ENCODE measurements at places on chromosomes 4 and X.

DNA sequence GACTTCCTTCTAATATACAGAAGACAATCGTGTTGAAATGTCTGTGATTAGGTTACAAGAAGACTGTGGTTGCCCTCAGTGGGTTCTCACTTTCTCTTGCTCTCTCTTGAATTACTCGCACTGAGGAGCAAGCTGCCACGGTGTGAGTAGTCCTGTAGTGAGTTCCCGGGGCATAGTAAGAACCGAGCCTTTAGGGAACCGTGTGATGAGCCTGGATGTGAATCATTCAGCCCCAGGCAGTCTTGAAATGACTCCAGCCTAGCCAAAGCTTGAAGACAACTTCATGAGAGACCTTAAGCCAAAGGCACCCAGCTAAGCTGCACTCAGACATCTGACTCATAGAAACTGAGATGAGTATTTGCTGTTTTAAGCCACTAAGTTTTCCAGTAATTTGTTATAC is 292.7 kb downstream of the SPOCK3 start:
- DNase-seq = no peak

- no peak for DNase-seq
These were observed 793 bp downstream of the NALF2 start for GRCh38 chrX:69504626-69505612.

GRCh38 chrX:21721195-21721594 is 36.7 kb downstream of the SMPX start:
- DNase-seq = no peak

GRCh38 chrX:135382260-135382659 is 39.5 kb upstream of the SMIM10L2A start:
- peak; percentile 32 for DNase-seq

GRCh38 chr4:121651597-121651996 is 45.2 kb downstream of the ANXA5 start:
- no peak for DNase-seq

DNA sequence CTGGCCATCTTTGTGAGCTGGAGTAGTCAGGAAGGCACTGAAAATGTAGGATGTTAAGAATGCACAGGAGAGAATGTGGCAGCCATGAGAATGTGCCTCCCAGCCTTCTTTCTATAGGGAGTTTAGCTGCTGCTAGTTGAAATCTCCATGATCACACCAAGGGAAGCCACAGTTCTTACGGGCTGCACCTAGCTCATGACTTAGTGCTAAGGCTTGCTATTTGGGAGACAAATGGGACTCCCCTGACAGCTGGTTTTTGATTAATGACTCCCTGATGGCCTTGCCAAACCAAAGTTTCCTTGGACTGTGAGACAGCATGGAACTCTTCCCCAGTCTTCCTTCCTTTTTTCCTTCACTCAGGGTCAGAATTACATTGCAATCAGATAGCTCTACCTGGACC is 9.2 kb downstream of the CTSO start:
- DNase-seq = no peak

DNA sequence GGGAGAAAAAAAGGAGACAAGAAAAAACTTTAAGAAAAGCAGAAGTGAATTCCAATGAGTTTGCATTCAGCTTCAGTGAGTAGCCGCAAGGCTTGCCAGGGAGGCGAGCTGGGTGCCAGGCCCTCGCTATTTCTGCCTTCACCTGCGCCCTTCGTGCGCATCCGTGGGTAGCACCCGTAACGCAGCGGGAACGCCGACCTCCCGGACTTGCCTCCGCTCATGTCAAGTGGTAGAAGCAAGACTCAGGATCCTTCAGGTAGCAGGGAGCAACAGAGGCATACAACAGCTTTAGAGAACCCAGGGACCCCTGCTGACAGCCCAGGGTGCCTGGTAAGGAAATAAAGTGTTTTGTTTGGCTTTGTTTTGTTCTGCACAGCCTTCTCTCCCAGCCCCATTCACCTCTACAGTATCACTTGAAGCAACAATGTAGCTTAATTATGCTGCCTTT is 140.0 kb upstream of the BCOR start:
- DNase-seq = no peak

GRCh38 chr4:158566860-158567259 is 45.2 kb downstream of the RXFP1 start:
- DNase-seq = no peak

GRCh38 chr4:38920186-38920585 is 52.6 kb downstream of the FAM114A1 start:
- DNase-seq = no peak

DNA sequence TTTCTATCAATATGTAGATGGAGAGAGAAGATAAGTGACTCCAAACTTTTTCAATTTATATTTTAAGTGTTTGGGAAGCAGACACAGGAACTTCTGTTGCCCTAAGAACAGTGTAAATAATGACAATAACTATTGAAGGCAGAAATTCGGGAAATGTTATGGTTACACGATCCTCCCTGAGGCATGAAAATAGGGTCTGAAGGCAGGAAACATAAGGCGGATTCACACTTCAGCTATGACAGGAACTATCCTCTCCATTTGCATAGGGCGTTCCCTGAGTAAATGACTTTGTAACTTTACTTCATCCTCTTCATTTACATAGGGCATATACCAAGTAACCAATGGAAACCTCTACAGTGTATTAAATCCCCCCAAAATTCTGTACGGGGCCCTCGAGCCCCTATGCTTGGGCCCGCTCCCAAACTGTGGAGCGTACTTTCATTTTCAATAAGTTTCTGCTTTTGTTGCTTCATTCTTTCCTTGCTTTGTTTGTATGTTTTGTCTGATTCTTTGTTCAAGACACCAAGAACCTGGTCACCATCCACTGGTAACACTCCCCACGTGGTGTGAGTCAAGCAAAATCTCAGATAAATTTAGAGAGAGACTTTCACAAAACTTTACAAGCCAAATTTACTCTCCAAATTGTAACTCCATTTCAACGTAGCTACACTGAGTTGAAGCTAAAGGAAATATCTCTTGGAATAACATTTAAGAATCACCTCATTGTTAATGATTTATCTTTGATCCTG is 2504.3 kb downstream of the ARAP2 start:
- no peak for DNase-seq
